Mesenchymal stem cell (in vitro differentiated cells and primary cell): ENCODE measurements at places on chromosomes 16 and 17.

DNA sequence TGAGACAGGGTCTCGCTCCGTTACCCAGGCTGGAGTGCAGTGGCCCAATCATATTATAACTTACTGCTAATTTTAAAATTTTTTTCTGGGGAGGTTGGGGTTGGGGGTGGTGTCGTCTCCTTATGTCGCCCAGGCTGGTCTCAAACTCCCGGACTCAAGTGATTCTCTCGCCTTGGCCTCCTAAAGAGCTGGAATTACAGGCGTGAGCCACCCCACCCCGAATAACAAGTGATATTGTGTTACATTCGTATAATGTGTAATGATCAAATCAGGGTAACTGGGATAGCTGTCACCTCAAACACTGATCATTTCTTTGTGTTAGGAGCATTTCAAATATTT lies 16.2 kb upstream of the KPNA2 start:
- DNase-seq: no peak

DNA sequence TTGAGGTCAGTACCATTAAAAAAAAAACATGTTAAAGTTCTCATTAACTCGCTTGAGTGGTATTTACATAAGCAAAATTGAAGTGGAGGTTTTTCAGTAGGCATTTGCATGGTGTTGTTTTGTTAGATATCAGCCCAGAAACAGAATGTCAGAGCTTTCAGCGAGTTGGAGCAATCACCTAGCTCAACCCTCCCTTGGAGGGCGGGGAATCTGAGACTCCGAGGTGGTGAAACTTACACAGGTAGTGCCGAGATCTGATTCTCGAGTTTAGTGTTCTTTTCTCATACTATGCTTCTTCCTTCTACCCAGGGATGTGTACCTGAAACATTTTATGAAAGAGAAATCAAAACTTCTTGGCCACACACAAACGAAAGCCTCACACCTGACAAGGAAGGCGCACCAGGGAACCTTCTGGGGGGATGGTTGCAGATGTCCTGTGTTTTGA lies 6.6 kb downstream of the SEC14L1 start:
- no peak for DNase-seq

GRCh38 chr16:87692176-87692575 lies 73.6 kb downstream of the KLHDC4 start:
- no peak for DNase-seq

- peak; percentile 26 for DNase-seq
These were observed 15.2 kb upstream of the C17orf78 start for GRCh38 chr17:37360632-37361031.

DNA sequence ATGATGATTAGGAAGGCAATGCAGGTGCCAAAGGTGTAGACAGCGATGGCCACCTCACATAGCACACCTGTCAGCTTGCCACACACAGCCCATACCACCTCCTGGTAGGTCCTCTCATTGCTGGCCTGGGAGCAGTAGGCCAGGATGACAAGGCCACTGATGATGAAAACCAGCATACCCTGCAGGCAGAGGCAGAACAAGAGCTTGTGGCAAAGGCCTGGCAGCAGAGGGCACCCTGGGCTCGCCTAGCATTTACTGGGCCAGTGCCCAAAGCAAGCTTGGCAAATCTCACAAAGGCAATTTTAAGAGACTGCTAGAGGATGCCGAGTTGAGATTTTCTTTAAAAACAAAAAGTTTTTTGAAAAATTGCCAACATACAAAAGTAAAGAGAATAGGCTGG lies 5.9 kb downstream of the SLC38A7 start:
- no peak for DNase-seq

- DNase-seq: no peak
These were observed 4.4 kb upstream of the HEATR3 start for GRCh38 chr16:50061326-50061725.

- DNase-seq: peak; percentile 45
These were observed 31.6 kb downstream of the AATF start for GRCh38 chr17:36980280-36980761.

GRCh38 chr17:80195671-80196529 lies 24.2 kb downstream of the SGSH start:
- peak; percentile 14 for DNase-seq

DNA sequence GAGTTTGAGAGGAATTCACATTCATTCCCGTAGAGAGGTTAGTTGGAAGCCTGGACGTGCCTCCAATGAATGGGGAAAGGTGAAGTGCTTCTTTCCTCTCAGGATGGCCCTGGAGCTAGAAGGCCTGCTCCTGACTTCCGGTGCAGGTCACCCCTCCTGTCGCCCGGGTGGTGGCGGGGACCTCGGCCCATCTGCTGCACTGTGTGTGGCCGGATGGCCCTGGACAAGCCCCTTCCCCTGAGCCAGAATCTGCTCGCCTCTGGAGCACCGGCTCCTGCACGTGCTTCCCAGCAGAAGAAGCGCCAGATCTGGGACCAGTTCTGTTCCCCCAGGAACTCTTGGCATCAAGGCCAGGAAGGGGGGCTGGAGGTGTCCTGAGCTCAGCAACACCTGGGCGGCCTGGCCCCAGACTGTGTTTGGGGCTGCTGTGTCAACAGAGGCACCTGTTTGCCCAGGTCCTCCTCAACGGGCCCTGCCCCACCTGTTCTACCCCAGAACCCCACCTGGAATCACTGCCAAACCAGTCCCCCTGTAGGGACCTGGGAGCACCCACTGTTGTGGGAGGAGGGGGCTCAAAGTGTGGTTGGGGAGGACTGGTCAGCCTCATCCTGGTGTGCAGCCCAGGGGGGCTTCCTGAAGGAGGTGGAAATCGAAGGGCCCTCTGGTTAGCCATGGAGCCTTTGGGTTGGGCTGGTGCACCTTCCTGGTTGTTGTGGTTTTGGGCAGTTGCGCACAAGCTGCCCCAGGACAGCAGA lies 5.1 kb upstream of the PERCC1 start:
- no peak for DNase-seq

GRCh38 chr17:59047616-59048015 lies 59.1 kb downstream of the TRIM37 start:
- DNase-seq: no peak

GRCh38 chr17:10033449-10033848 lies 128.4 kb upstream of the RCVRN start:
- no peak for DNase-seq

DNA sequence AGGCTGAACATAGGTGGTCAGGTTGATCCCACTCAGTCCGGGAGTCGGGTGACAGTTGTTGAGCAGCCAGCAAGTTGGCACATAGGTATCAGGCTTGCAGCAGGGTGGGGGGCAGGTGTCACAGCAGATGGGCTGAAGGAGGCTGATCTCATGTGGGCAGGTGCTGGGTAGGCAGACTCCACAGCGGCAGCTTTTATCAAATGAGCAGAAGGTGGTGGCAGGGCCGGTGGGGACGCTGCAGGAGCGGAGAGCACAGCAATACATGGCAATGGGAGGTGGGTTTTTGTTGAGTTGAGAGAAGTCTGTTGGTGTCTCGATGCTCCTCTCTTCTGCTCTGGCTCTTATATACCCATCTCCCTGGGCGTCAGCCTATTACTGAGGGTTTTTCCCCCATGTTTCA lies at the start of gene KRTAP3-1:
Gene KRTAP3-1, minus strand, starts transcription at position 318 of the 400 bp plus-strand sequence. Its CDS starts 54 bp downstream, at position 264.
- no peak for DNase-seq

DNA sequence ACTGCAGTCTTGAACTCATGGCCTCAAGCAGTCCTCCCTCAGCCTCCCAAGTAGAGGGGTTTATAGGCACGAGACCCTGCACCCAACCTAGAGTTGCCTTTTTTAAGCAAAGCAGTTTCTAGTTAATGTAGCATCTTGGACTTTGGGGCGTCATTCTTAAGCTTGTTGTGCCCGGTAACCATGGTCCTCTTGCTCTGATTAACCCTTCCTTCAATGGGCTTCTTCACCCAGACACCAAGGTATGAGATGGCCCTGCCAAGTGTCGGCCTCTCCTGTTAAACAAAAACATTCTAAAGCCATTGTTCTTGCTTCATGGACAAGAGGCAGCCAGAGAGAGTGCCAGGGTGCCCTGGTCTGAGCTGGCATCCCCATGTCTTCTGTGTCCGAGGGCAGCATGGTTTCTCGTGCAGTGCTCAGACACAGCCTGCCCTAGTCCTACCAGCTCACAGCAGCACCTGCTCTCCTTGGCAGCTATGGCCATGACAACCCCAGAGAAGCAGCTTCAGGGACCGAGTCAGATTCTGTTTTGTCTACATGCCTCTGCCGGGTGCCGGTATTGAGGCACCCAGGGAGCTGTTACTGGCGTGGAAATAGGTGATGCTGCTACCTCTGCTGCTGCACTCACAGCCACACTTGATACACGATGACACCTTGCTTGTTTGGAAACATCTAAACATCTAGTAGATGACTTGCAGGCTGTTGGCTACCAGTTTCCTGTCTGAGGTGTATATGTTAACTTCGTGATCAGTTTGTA lies 3.3 kb downstream of the RPL13 start:
- no peak for DNase-seq

DNA sequence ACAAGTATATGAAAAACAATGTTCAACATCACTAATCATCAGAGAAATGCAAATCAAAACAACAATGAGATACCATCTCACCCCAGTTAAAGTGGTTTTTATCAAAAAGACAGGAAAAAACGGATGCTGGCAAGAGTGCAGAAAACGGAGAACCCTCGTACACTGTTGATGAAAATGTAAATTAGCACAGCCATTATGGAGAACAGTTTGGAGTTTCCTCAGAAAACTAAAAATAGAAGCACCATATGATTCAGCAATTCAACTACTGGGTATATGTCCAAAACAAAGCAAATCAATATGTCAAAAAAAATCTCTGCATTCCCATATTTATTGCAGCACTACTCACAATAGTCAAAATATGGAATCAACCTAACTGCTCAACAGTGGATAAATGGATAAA lies 50.1 kb upstream of the CES5A start:
- no peak for DNase-seq

GRCh38 chr16:28082624-28083023 lies 19.1 kb upstream of the GSG1L start:
- DNase-seq: no peak

DNA sequence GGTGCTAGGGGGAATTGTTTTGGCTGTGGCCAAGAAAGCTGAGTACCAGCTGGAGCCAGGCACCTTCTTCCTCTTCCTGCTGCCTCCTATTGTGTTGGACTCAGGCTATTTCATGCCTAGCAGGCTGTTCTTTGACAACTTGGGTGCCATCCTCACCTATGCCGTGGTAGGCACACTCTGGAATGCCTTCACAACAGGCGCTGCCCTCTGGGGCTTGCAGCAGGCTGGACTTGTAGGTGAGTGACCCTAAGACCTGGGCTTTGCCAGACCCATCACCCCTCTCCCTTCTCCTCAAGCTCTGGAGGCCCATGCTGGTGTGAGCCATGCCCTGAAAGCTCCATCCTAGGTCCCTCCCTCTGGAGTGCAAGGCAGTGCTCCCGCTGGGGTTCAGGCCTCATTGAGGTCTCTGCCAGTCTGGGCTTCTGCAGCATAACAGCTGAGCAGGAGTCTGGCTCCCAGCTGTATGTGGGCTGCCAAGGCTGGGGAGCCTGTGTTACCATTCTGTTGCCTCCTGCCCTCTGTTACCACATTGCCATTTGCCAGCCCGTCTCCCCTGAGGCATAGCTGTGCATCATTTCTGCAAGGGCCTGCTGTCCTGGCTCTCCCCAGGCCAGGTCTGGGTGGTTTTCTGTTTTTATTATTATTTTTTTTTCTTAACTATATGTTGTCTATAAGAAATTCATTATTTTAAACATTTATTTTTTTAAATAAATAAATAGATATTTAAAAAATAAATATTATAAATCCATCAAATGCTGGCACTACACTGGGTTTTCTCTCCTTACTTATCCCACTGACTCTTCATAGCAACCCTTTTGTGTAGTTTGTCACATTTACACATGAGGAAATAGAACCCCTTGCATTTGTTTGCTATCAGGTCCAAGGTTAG lies 4.1 kb downstream of the SLC9A5 start:
- no peak for DNase-seq
